ENCODE measurements at places on chromosomes 4 and X. TPM values are rescaled to one million over a fixed set of nuclear protein-coding genes. Genes with fewer than 3 reads are reported as not detected.
A peak's percentile ranks its signal among the peaks of the same experiment; 100 is the strongest.

Gene PPEF2
- total RNA-seq: not detected

GRCh38 chr4:100848841-100849240 lies 331.0 kb upstream of the EMCN start:
- DNase-seq: no peak

DNA sequence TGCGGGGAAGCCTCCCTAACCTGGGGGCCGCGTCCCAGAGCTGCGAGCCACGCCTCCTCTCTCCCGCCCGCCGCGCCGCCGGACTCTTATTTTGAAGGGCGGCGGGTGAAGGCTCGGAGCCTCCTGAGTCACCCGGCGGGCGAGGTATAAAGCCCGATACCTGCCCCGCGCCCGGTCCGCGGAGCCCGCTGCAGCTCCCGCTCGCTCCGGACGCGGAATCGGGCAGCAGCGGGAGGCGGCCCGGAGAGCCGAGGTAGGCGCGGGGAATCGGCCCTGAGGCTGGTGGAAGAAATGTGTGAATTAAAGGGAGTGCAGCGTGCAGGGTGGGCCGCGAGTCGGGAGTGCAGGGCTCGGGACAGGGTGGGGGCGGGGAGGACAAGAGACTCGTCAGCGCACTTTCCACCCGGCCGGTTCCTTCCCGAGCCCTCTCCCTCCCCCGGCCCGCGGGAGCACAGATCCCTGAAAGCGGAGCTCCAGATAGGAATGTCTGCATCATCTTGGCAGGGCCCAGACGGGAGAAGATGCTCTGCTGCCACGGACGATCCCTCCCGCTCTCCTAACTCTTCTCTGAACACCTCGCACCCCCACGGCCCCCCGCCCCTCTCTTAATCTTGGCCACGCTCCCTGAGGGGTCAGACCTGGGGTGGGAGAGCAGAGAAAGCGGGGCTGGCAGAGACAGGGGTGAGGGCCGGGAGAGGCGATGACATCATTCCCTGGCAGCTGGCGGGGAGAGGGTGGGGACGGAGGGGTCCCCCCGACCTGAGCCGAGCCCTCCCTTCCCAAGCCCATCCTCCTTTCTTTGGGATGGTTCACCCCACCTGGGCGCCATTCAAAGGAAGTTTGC lies 177.9 kb downstream of the CBR4 start:
- DNase-seq: peak; percentile 84

- no peak for DNase-seq
Observed at GRCh38 chr4:104507112-104507511, 12.4 kb upstream of the CXXC4 start.

DNA sequence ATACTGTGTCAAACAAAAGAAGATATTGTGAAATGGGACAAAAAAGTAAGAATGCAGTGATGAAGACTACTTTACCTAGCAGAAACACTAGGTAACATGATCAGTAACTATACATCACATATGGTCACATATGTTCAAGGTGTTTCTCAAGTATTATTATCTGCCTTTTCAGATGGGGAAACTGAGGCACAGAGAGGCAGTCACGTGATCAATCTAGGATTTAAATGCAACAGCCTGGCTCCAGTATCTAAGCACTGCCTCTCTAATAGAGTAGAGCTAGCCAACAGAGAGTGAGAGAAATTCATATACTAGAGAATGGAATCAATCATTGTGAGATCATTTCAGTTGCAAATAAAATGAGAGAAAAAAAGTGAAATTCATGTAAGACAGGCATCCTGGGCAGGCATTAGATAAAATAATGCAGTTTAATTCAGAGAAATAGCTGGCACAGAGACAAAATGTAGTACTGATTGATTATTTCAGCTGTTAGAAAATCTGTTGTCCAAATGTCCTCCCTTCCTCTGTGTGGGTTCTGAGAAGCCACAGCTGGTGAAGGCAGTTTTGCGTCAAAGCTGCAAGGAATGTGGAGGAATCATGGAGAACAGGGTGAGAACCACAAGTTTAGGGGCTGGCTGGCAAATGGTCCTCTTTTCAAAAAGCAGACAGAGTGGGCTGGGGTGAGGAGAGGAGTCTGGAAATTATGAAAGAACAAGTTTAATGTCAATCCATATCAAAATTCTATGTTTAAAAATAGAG lies 26.0 kb downstream of the SMIM43 start:
- no peak for DNase-seq

DNA sequence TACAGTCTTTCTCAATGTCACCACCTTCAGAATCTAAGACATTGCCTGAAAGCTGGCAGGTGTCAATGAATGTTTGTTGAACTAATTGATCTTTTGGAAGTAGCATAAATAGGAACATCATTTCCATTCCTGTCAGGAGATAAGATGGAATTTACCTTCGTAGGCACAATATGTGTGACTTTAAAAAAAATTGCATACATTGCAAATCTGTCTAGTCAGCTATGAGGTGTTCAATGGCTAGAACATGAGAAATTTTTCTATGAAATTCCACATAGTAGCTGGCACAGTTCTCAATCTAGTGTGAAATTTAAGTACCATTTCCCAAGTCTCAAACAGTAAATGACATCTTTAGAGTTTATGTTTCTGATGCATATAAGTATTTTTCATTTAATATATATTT lies 10.3 kb downstream of the PAGE2 start:
- DNase-seq: no peak

Measured in colonic mucosa (tissue), 4 donors.